ENCODE measurements at places on chromosomes 11 and 22.
A peak's percentile ranks its signal among the peaks of the same experiment; 100 is the strongest.

GRCh38 chr11:1109918-1110705 is 35.4 kb downstream of the MUC2 start:
- DNase-seq: no peak

- DNase-seq: no peak
Measured at GRCh38 chr11:119476038-119476437, 53.1 kb upstream of the THY1 start.

DNA sequence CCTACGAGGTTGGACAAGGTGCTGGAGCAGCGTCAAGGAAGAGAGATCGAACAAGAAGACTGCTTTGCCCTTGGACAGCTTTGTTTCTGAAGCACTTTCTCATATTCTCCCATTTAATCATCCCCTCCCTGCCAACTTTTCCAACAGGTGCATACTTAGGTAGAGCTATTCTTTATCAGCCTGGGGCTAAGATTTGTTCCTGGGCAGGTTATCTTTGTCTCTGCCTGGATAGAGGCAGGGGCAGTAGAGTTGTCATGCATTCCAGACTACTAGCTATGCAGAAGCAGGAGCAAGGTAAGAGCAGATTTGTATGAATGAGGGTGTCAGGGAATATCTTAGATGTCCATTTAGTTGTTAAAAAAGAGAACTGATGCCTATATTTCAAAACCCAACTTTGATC is 82.3 kb downstream of the PTPRJ start:
- no peak for DNase-seq

GRCh38 chr22:31950226-31950625 is 5.9 kb downstream of the YWHAH start:
- DNase-seq: no peak

DNA sequence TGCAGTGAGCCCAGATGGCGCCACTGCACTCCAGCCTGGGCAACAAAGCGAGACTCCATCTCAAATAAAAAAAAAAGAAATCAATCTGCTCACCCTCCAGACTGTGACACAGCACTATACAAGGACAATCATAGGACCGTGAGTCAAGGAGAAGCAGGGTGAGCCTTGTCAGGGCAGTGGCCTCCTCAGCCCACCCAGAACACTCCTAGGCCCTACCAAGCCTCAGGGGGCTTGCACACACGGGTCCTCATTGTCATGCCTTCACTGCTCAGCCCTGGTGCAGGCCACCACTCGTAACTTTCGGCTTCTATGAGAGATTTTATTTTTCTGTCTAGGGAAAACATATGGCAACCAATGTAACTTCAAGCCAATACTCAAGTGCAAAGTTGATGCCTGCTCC is 35.8 kb downstream of the DGCR2 start:
- DNase-seq: no peak

DNA sequence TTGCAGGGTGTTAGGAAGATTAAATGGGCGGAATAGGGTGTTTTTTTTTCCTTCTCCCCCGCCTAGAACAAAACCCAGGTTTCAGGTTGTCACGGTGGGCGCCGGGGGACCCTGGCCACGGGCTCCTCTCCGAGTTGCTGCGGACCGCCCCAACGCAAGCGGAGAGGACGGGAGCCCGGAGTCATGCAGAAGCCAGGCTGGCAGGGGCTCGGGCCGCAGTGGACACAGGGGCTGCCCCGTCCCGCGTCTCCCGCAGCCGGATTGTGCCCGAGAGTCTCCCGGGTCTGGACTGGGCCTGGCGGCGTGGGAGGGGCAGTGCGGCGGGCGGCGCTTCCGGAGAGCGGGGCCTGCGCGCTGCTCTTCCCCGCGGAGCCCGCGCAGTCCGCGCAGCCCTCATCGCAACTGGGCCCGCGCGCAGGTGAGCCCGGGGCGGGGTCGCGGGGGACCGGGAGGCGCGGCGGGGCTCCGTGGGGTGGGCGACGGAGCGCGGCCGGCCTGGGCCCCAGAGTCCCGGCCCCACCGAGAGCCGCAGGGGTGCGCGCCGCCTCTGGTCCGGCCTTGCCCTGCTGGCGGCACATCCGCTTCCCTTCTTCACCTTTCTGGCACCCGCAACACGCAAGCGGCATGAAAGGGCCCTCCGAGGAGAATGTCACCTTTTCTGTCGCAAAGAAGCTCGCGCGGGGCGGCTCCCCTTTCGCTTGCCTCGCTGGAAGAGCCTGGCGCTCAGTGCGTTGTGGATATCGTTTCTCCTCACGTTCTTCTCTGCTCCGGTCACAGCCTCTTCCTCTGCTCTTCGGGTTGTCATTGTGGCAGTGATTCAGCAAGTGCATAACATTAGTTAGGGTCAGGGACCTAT is at the start of gene TIRAP:
Gene TIRAP (plus strand): TSS at position 358 of the 856 bp plus-strand sequence. CDS start 7,802 bp downstream, outside the sequence.
- peak; percentile 50 for DNase-seq

DNA sequence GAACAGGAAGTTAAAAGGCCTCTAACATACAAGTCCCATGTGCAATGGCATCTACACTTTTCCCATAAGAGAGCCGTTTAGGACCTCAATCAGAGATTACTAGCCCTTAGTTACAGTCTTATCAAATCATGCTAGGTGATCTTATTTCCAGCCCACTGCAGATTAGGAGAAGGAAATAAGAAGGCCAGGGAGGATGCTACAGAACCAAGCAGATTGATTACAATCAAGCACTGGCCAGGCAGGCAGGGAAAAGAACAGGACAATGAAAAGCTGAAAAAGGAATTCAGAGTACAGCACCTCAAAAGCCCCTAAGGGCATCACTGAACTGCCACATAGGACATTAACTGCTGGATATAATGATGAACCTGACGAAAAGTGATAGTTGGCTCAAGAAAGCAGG is 73.0 kb downstream of the CLPB start:
- no peak for DNase-seq

- peak; percentile 15 for DNase-seq
Measured at GRCh38 chr11:86869966-86870570, 69.7 kb downstream of the PRSS23 start.

DNA sequence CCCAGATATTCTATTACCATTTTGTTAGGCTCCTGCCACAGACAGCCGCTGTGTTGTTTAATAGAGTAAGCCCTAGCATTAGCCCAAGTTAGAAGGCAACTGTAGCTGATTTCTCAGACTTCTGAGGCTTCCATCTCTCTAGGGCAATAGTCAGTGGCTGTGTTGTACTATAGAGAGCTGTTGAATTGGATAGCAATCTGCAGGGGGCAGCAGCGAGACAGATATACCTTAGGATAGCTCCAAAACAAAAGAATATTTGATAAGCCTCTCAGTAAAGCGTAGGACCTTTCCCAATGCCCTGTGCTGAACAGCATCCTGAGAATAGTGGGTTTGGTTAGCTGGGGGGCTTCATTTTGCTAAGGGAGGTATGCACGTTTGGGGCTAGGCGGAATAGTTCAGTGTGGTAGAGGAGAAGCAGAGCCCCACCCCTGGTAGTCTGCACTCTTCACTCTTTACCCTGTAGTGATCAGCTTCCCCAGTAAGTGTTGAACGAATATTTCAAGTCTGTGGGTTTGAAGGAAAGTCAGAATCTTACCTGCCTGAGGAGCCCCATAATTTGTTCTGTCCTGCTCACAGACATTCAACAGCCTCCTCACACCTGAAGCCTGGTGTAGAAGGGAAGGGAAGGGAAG is 515.1 kb downstream of the INSC start:
- no peak for DNase-seq

DNA sequence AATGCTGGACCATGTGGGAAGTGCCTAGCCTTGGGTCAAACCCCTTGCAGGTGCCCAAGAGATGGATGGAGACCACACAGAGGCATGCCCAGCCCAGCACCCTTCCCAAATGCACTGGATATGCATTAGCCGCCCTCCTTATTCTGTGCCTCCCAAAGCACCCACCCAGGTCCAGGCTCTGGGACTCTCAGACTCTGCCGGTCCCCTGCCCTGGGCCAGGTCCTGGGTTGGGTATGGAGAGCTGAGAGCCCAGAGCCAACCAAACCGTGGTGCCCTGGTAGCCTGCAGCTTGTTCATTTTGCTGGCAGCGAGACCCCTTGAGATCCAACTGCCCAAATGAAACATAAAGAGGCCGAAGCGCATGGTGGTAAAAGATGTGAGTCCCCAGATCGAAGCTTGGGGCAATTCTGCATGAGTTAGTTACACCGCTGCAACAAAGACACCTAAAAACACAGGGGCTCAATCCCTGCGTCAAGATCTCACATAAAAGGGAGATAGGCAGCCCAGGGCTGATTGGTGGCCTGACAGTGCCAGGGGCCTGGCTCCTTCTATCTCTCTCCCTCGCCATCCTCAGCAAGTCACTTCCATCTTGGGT is 61.5 kb downstream of the MYEOV start:
- DNase-seq: no peak

GRCh38 chr11:78573681-78574080 is 983 bp downstream of the NARS2 start:
- no peak for DNase-seq

- DNase-seq: no peak
Measured at GRCh38 chr11:41274831-41275230, 184.6 kb downstream of the LRRC4C start.

DNA sequence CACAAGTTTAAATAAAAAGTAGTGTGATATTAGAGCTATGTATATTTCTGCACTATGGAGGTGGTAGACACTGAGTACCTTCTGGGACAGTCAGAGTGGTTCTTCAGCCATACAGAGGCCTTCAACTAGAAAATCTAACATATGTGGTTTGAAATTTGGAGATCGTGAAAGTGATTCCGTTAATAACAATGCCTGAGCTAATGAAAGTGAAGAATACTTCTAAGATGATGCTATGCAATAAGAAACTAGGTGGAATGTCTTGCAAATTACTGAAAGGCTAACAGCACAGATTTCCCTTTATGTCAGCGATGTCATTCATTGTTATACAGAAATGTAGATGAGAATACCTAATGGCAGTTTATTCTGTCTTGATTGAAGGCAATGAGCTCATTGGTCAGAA is 1984.7 kb upstream of the RAG2 start:
- no peak for DNase-seq

- no peak for DNase-seq
Measured at GRCh38 chr22:50112151-50113118, 22.6 kb downstream of the MOV10L1 start.

DNA sequence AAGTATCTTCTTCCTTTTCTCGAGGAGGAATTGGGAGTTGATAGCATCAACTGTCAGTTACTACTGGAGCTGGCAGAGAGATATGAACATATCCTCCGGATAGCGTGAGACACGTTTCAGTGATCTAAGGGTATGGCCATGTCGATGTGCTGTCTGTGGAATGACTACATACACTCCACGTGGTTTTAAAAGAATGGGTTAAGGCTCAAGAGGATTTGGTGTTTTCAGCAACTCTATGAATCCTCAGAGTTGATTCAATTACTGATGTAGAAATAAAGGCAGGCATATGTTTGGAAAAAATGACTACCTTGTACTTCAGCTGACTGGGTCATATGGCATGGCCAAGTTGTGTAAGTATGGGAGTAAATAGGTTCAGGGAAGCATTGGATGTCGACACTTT is 22.9 kb downstream of the MMP13 start:
- DNase-seq: no peak

GRCh38 chr11:5136261-5136660 is 1.9 kb downstream of the OR52A5 start:
- no peak for DNase-seq

- no peak for DNase-seq
Measured at GRCh38 chr11:29324328-29324727, 692.5 kb downstream of the KCNA4 start.

DNA sequence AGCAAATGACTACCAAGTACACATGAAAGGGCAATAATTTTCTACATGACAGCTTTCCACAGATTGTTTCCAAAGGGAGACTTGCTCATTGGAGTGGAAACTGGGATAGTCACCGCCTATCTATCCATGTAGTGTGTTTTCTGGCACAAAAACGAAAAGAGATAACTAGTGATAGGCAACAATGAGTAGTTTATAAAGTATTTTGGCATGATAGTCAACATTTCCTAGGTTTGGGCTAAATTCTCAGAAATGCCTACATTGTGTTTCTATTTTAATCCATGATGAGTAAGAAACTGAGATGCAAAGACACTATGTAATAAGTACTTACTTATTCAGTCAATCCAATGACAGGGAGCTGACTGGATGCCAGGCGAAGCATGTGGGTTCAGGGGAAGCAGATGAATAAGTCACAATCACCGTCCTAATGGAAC is 1129.1 kb downstream of the DLG2 start:
- DNase-seq: no peak

- no peak for DNase-seq
Measured at GRCh38 chr11:62545437-62546243, 966 bp downstream of the AHNAK start.

DNA sequence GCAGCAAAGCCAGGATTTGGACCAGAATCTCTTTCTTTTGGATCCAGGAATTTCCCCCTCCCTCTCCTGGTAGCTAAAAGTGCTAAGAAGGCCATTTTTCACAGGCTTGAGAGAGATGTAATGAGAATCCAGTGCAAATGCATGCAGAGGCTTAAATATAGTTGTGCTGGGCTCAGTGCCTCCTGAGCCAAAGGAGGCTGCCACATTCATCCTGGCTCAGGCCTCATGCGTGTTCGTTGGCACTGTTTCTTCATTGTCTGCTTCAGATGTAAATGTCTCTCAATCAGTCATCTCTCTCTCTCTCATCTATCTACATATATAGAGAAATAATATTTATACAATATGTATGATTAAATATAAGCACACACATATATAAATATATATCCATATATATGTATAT is 83.6 kb downstream of the INSC start:
- DNase-seq: no peak

GRCh38 chr11:82771781-82772180 is 38.1 kb upstream of the FAM181B start:
- DNase-seq: no peak

GRCh38 chr22:29503811-29504372 is 23.9 kb downstream of the NEFH start:
- DNase-seq: peak; percentile 58

GRCh38 chr11:3091846-3092602 is 34.8 kb upstream of the CARS1 start:
- peak; percentile 58 for DNase-seq

DNA sequence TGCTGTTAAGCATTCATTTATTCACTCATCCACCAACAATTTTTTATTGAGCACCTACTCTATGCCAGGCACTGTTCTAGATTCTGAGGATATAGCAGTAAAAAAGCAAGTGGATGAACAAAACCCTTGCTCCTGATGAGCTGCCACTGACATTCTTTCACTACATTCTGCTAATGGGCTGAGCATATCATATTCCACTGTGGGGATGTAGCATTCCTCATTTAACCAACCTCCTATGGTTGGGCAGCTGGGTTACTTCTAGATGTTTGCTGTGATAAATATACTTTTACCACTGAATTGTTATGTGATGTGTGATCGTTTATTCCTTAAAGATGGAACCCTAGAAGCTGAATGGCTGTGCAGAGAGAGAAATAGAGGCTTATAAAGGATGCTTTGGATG is 176.9 kb downstream of the MN1 start:
- no peak for DNase-seq

Data from putamen (tissue), 1 donor.